T follicular helper cell (primary cell): ENCODE measurements at places on chromosomes 2 and 18.

DNA sequence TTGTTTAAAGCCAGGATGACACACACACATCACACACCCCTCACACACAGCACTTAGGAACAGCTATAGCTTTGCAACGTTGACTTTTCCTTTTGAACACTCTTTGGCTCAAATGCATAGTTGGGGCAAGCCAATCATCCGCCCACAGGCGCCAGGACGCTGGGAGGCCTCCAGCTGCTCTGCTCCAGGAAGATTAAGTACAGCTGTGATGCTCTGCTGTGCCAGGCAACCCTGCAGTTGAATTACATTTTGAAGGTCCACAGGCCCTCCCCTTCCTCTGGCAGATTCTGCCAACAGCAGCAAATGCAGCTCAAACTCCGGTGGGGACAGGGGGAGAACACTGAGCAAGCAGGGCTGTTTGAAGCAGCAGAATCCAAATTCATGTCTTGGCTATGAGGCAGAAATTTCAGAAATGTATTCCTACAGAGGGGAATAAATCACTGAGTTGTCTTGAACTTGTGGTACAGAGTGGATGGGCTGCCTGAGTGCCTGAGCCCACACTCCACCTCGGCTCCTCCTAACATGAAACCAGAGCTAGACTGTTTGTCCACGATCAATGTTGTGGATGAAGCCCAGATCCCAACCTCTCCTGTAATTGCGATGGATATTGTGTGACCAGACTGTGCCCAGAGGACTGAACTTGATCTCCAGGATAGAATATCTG is 86.5 kb upstream of the PPP1CB start:
- DNase-seq, result no peak

DNA sequence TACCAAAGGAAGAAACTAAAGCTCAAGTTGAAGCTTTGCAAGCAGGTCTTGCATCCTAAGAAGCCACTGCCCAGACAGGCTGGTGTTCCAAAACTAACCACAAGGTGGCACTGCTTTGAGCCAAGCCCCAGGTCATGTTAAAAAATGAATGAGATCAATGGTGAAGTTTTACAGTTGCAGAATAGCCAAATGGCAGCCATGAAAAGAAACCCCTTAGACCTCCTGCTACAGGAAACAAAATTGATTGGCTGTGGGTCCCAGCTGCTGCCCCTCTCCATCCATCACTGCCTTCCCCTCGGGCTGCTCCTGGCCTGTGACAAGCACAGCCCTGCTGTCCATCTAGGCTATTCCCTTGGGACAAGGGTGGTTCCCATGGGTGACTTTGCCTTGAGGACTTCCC is 20.7 kb upstream of the MREG start:
- DNase-seq, result peak; percentile 62

GRCh38 chr2:238948765-238949641 is 101.1 kb downstream of the TWIST2 start:
- DNase-seq, result no peak

GRCh38 chr2:36710858-36711515 is 14.5 kb downstream of the VIT start:
- DNase-seq, result no peak
